SJSA1 (cell line): ENCODE measurements at places on chromosomes 4 and X. TPM values are rescaled to one million over a fixed set of nuclear protein-coding genes. Genes with fewer than 3 reads are reported as not detected.

DNA sequence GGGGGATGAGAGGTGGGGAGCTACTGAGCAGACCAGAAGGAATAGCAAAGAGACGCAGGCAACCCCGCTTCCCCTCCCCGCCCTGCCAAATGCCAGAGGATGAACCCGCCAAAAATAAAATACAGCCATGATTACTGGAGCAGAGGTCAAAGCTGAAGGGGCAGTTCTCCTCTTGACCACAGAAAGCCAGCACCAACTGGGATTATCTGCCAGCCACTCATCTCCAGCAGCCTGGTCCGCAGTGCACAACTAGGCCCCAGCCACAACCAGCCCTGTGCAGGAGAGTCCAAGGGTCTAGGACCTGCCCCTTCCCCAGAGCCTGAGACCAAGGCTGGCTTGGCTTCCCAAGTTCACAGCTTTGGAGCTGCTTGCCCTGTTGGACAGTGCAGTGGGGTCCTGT is 67.4 kb upstream of the BCOR start:
- H3K27ac ChIP-seq: no peak overlapping the region
- no peak overlapping the region for H3K4me3 ChIP-seq
- no peak for DNase-seq
- no peaks in the 10 kb centered on the region for H3K36me3 ChIP-seq

The MAGEA11 gene
- not detected in 2 replicates for total RNA-seq

The INPP4B gene
- total RNA-seq: 0.69 and 3.4 TPM in 2 replicates

DNA sequence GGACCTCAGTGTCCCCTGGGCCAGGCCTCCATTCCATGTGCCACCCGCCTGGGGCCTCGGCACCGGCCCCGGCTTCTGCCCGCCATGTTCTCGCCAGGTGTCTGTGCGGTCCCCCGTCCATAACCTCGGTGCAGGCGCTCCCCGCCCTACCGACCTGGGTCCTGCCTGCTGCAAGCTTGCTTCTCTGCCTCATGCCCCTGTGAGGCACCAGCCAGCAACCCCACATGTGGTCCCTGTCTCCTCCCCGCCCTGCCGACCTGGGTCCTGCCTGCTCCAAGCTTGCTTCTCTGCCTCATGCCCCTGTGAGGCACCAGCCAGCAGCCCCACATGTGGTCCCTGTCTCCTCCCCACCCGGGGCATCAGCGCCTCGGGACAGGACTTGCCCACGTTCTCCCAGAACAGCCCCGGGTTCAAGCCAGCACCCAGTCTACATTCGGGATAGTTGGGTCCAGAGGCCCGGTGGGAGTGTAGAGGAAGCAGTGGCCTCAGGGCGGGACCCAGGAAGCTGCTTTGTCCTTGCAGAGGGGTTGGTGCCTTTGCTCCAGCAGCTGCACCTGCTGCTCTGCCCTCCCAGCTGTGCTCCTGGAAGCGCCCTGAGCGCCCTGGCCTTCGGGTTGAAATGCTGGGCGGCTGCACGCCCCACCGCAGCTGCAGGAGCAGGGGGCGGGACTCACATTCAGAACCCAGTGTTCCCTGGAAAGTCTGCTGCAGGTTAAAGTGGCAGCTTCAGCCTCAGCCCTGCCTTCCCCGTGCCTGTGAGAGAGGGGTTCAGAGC is 20.1 kb upstream of the UVSSA start:
- no peaks in the 10 kb centered on the region for H3K27me3 ChIP-seq
- H3K4me3 ChIP-seq: no peak overlapping the region
- no peak for DNase-seq
- no peak overlapping the region for H3K27ac ChIP-seq
- H3K36me3 ChIP-seq: peaks cover 23% of the 10 kb centered on the region

- H3K4me3 ChIP-seq: no peak overlapping the region
- peaks cover 24% of the 10 kb centered on the region for H3K4me1 ChIP-seq
- no peak for DNase-seq
- H3K36me3 ChIP-seq: no peaks in the 10 kb centered on the region
Observed at GRCh38 chr4:102625232-102625930, 124.2 kb downstream of the NFKB1 start.

- no peak overlapping the region for H3K27ac ChIP-seq
- no peak overlapping the region for H3K4me3 ChIP-seq
- peaks cover 3% of the 10 kb centered on the region; the same call in 1 of the 2 replicates for H3K4me1 ChIP-seq
- no peak for DNase-seq
Observed at GRCh38 chrX:55487143-55487542, 2.5 kb downstream of the USP51 start.

DNA sequence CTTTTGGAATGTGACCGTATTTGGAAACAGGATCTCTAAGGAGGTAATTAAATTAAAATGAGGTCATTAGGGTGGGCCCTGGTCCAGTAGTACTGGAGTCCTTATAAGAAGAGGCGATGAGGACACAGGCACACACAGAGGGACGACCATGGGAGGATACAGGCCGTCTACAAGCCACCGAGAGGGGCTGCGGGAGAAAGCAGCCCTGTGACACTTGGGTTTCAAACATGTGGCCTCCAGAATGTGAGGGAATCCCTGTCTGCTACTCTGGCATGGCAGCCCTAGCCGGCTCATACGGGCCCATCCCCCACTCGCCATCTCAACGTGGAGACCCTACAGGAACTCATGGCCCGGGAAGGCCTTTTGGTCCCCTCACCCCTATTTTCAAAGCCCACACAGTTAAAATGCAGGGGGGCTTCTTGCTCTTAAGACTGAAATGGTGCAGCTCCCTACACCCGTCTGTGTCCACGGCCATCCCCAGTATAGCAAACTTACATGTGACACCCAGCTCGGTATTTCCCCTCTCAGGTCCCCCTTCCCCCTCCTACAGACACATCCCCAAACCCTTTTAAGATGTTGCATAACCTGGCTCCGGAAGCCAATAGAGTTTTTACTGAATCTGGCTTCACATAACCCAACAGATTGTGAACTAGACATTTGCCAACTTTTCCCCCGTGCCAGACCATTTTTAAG is 124.1 kb upstream of the TBL1X start:
- no peak overlapping the region for H3K4me3 ChIP-seq
- H3K27me3 ChIP-seq: no peaks in the 10 kb centered on the region
- DNase-seq: no peak
- H3K36me3 ChIP-seq: no peaks in the 10 kb centered on the region
- H3K27ac ChIP-seq: peak overlapping the region; percentile 74
- peaks cover 23% of the 10 kb centered on the region for H3K4me1 ChIP-seq

The PAGE4 gene
- not detected in 2 replicates for total RNA-seq

The WNK3 gene
- total RNA-seq: 0.05 TPM in 1 of 2 replicates, not detected in the other

The NPNT gene
- total RNA-seq: not detected in 2 replicates

- H3K4me3 ChIP-seq: no peak overlapping the region
- peaks cover 25% of the 10 kb centered on the region for H3K4me1 ChIP-seq
- H3K27ac ChIP-seq: no peak overlapping the region
- H3K27me3 ChIP-seq: no peaks in the 10 kb centered on the region
Observed at GRCh38 chr4:128512767-128513322, 225.2 kb upstream of the PGRMC2 start.

- DNase-seq: no peak
- peaks cover 81% of the 10 kb centered on the region for H3K36me3 ChIP-seq
- no peaks in the 10 kb centered on the region for H3K4me1 ChIP-seq
- H3K4me3 ChIP-seq: no peak overlapping the region
- no peaks in the 10 kb centered on the region for H3K27me3 ChIP-seq
- no peak overlapping the region for H3K27ac ChIP-seq
Observed at GRCh38 chr4:182894681-182895275, 22.4 kb downstream of the DCTD start.

The ARL9 gene
- total RNA-seq: 2.5 and 3.1 TPM in 2 replicates

GRCh38 chr4:110501826-110502225 is 25.9 kb downstream of the ENPEP start:
- no peaks in the 10 kb centered on the region for H3K27me3 ChIP-seq
- no peak for DNase-seq
- H3K4me1 ChIP-seq: peaks cover 12% of the 10 kb centered on the region
